ENCODE measurements at places on chromosomes 12 and 14.

DNA sequence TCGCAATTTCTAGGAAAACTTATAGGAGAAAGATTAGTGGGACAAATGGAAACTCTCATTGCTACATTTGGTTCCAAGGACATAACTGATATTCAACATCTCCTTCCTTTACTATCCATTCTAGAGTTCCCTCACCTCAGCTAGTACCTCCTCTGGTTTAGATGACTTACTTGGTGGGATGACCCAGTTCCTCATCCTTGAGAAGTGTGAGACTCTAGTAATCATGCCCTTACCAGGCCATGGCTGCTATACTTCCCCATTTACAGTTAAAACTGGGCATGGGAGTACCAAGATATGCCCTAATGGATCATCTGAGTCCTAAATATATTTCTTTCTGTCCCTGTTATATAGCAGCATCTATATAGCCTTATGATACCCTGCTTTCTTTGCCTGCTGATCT is 58.1 kb downstream of the IFT81 start:
- DNase-seq, result no peak

- no peak for DNase-seq
These were observed 42.0 kb downstream of the GPHB5 start for GRCh38 chr14:63276492-63277342.

DNA sequence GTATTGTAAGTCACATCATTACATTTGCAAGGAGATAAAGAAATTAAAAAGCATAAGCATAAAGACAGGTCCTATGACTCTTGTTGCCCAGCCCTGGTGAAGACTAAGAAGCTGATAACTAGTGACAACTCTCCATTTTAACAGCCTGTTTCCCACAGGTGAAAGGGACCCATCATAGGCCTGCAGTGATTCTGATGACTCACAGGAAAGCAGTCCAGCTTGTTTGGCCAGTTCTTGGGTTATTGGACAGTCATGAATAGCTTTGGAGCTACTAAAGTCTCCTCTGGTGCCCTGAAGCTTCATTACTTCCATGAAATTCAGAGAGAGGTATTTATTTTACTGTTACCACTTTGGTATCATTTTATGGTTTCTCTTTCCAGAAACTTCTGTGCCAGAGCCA is 55.5 kb upstream of the DYRK2 start:
- DNase-seq, result no peak

- DNase-seq, result no peak
These were observed 14.0 kb downstream of the CRY1 start for GRCh38 chr12:107079172-107080011.

GRCh38 chr14:99213101-99213500 is 58.9 kb downstream of the BCL11B start:
- DNase-seq, result no peak

GRCh38 chr14:100381395-100382105 is 58.4 kb downstream of the SLC25A47 start:
- no peak for DNase-seq

DNA sequence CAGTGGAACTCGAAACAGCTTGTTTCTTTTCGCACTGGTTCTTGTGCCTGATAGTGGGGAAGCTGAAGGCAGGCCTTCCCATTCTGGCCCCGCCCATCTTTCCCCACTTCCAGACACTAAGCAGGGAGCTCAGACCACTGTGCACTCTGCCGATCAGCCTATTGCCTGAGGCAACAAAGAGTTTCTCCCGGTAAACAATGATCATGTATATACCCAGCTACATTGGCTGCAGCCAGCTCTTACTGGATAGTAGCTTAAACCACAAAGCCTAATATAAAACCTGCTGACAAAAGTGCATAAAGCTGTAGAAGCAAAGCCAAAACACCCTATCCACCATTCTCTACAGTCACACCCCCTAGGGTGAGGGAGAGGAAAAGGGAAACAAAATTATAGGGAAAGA is 24.7 kb upstream of the GLIPR1 start:
- DNase-seq, result no peak

GRCh38 chr12:104049903-104050356 is at the start of gene GLT8D2:
Gene GLT8D2 (minus strand): TSS chr12:104050187. CDS start chr12:104019648, 30,539 bp downstream.
- no peak for DNase-seq

DNA sequence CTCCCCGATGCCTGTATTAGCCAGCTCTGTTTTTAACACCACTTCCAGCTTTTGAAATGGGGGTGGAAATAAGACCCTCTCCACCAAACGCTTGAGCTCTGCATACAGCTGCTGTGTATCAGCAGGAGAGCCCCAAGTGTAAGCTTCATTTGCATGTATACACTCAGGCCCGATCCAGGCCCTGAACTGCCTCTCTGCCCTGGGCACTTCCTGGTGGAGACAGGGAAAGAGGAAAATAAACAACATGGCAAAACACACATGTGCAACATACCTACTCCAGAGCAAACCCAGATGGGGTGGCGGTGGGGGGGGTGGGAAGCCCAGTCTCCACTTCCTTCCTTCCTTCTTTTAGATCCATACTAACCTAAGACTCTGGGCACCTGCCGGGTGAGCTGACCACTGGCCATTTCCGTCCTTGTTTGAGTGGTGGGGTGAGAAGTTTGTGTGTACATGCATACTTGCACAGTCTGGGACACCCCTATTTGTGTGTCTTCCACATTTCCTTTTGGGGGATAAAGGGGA is 55.3 kb downstream of the RBM19 start:
- no peak for DNase-seq

- DNase-seq, result no peak
These were observed 197.3 kb downstream of the RBM19 start for GRCh38 chr12:113768850-113769249.

Data from DMS 273 treated with DMSO at 0.1 percent for 48 hours (cell line).